ENCODE measurements at places on chromosomes 2 and 18.

DNA sequence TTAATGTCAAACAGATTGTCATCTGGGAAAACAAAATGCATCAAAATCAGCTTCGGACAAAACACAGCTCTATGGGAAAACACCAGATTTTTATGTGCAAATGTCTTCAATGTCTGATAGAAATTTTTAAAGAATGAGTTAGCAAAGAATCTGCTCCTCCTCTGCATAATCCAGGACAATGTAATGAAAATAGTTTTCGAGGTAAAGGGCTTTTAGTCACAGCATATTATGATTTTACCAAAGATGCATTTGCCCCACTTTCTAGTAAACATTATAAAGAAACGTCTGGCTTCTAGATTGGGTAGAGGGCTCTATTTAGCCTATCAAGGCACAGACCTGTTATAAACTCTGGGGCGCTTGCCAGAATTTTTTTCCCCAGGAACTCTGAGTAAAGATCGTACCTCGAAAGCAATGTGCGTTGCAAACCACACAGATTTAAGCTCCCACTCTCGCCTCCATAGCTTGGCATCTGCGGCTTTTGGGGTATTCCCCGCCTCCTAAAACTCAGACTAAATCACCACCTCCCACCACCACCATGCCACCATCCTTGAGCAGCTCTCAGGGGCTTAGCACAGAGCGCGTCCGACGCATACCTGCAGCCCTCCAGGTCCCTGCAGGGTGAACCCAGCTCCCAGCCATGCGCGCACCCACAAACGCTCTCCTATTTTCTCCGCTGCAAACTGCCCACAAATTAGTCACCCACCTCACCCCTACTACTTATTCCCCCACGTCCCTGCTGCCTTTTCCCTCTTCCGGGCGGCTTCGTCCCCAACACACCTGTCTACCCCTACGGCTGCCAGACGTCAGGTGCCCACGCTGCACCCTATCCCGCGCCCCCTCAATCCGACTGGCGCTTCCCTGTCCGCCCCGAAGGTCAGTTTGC lies 829 bp downstream of the ACVR1C start:
- no peak for DNase-seq

DNA sequence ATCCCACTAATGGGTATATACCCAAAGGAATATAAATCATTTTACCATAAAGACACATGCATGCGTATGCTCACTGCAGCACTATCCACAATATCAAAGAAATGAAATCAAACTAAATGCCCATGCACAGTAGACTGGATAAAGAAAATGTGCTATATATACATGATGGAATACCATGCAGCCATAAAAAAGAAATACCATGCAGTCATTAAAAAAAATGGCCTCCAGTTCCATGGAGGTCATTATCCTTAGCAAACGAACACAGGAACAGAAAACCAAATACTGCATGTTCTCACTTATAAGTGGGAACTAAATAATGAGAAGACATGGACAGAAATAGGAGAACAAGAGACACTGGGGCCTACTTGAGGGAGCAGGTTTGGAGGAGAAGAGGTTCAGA lies 53.6 kb upstream of the SERTAD2 start:
- DNase-seq: no peak

DNA sequence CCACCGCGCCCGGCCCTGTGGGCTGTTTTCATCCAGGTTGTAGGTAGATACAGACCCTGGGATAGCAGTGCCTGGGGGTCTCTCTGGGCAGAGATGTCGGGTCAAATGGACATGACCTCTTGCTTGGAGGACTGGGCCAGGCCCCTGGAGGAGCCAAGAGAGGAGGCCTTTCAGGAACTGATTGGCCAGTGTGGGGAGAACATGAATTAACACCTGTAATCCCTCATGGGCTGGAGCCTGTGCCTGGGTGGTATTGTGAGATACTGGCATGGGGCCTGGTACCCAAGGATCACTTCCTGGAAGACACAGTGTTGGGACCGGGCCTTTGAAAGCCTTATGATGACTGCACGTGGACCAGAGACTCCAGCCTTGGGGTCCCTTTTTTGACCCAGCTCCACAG lies 158.7 kb upstream of the SKOR2 start:
- DNase-seq: no peak

DNA sequence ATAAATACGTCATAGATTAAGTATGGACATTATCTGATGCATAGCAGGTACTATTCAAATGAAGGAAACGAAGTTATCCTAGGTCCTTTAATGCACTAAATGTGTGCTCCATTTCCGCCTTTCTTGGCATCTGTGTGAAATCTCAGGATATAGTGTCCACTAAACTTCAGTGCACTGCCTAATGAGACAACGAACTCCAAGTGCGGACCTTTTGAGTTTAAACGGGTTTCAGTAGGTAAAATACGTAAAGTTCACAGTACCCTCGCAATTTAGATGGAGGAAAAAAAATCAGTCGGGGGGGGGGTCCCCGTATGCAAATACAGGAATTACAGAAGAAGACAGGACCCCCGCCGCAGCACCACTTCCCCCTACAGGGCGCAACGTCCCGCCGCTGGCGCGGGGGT lies 729 bp upstream of the REL start:
- DNase-seq: no peak

DNA sequence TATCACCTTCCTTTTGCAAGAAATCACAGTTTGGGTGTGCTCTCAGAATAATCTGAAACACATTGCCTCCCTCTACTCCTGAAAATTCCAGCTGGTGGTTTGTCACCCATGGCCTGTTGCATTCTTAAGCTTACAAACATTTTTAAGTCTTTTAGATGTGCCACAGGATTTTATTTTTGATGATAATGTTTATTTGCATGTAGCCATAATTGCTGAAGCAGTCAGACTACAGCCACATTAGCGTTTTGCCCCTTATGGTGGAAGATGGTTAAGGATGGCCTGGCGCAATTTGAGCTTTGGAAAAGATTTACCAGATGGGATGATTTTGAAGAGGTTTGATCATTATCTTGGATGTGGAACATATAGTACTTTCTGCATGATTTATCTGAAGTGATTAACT lies 439.5 kb downstream of the MEIS1 start:
- no peak for DNase-seq

DNA sequence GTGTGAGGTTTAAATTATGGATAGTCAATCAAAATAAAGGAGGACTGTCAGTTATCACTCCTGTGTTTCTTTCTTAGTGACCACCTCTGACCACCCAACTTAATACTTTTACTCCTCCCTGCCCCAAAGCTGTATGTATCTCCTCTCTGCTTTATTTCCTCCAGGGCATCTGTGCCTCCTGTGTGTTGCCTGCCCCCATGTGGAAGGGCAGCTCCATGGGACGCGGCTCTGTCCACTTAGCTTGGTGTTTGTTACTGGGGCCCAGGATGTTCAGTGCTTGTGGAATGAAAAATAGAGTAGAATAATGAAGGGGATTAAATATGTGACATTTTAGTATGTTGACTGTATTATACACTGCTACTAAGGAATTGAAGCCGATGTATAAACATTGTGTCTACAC lies 9.8 kb downstream of the ACP1 start:
- no peak for DNase-seq

DNA sequence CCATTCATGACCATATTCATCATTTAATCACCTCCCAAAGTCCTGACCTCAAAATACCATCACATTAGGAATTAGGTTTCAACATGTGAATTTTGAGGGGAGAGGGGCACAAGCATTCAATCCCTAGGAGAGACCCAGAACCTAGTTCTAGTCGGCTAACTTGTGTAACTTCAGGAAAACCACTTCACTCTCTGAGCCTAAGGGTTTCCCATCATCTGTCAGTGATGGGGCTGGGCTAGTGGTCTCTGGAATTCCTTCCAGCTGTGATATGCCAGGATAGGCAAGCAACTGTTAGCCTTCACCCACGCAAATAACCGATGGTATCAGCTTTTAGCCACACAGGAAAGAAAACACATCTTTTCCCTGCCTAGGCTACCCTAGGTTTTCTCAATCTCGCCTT lies 52.5 kb upstream of the MEX3C start:
- DNase-seq: no peak

DNA sequence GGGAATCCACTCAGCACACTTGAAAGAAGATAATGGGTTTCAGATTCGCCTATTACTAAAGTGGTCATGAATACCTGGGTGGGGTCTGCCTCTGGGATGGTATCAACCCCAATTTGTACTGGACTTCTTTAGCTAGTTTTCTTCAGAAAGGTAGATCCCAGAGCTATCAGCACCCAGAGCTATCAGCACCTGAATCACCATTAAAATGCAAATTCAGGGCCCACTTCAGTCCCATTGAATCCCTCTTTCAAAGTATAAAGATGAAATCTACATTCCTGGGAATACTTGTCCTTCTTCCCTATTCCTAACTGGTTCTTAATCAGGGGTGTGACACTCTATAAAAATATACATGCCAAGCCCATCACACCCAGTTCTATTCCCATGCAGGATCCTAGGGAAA lies 914.3 kb downstream of the DCC start:
- no peak for DNase-seq

- DNase-seq: no peak
Observed at GRCh38 chr18:57846258-57846657, 43.1 kb upstream of the ATP8B1 start.

DNA sequence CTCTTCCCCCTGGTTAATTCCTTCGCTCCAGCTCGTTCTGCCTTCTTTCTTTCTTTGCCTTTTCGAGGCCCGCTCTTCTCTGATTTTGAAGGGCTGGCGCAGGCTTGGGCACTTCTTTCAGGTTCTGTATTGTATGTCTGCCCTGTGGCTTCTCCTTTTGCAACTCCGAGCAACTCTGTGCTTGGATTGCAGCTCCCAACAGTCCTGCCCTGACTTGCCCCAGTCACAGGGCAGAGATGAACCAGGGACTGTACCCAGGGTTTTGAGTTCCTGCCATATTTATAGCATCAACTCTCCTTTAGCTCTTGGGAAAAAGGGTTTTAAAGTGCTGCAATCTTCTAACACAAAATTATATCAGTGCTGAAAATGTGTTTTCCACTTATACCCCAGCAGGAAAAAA lies 31.1 kb upstream of the CD8A start:
- no peak for DNase-seq

- no peak for DNase-seq
Observed at GRCh38 chr2:109231996-109232705, 103.1 kb downstream of the SH3RF3 start.

GRCh38 chr2:20094955-20095354 lies 43.5 kb upstream of the LAPTM4A start:
- no peak for DNase-seq

DNA sequence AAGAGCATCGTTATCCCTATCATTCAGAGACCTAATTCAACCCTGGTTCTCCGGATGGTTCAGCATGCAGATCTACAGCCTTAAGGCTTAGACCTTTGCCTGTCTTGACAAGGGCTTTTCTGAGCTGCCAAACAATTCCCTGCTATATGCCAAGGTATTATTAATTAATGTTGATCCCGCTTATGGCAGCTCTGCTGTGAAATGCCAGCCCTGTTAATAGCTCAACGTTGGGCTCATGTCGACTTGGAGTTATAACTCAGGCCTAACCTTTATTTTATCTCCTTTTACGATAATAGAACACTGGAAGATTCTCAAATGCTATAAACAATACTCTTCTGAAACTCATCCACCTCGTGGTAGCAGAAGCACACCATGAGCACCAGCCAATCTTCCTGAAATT lies 188.6 kb downstream of the TMEM247 start:
- no peak for DNase-seq

DNA sequence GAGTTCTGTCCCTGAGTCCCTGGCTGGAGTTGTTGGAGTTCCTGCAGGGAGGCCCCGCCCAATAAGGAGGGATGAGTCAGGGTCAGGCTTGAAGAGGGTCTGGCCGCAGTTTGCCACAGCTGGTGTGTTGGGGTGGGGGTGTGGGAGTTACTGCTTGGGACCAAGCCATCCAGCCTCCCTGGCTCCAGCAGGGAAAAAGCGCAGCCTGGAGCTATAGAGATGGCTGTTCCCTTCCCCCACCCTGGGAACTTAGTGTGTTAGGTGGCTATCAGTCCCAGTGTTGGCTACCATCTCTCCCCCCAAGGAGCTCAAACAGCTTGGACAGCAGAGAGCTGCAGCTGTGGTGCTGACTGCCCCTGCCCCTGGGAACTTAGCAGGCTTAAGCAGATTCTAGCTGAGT lies 13.2 kb upstream of the TANK start:
- DNase-seq: no peak

DNA sequence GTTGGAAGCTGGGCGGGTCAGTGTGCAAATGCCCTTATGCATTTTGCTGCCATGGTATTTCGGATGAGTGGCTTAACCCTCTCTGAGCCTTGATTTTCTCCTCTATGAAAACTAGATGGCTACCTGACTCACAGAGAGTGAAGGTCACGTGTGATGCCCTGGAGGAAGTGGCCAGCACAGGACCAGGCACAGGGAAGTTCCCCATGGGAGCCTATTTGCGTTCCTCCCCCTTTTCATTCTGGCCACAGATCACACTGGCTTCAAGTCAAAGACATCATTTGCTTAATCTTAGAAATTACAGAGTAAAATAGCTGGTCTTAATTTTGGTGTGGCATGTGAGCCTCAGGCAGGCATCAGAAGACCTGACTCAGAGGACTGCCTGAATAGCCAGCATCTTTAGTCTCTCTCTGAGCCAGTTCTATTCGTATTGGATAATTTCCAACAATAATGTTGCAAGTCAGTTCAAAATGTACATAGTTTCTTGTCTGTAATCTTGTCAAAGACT lies 57.6 kb upstream of the CD302 start:
- no peak for DNase-seq

GRCh38 chr2:45636008-45636407 lies 15.5 kb upstream of the PRKCE start:
- DNase-seq: no peak

DNA sequence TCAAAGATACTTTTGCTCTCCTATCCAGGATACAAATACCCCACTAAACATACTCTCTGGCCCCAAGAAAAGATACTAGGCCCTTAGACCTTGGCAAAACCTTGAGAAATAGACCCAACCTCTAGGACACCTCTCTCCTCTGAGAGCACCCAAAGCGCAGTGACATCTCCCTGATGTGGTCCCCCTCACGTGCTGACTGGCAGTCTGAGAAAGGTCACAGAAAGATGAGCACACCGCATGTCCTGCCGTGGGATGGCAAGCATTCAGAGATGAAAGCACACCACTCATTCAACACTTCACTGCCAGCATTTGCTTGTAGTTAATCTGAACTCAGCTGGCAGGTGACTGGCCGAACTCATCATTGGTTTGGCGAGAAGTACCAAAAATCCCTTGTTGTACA lies 6.1 kb upstream of the TBC1D8 start:
- DNase-seq: no peak

DNA sequence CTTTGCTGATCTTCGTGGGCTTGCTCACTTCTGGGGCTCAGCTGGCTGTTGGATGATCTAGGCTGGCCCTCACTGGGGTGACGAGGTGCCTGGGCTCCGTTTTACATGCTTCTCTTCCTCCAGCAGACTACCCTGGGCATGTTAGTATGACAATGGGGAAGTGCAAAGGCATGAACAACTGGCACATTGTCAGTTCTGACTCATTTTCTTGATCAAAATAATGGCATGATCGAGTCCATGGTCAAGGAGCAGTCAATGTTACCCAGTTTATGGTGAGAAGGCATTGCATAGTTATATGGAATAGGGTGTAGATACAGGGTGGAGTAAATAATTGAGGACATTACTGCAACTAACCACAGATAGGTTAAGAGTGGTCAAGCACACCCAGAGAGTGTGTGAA lies 10.0 kb upstream of the UPP2 start:
- no peak for DNase-seq

GRCh38 chr2:135785032-135785431 lies 43.4 kb downstream of the UBXN4 start:
- no peak for DNase-seq

- DNase-seq: peak; percentile 53
Observed at GRCh38 chr18:45670281-45670962, 53.6 kb upstream of the SLC14A1 start.

GRCh38 chr2:3911882-3912455 lies 208.6 kb downstream of the DCDC2C start:
- no peak for DNase-seq

GRCh38 chr18:41395695-41396094 lies 559.3 kb upstream of the PIK3C3 start:
- DNase-seq: no peak
